ENCODE measurements at places on chromosomes 3 and 15.

GRCh38 chr3:55075846-55076245 lies 148.0 kb upstream of the LRTM1 start:
- DNase-seq: no peak

DNA sequence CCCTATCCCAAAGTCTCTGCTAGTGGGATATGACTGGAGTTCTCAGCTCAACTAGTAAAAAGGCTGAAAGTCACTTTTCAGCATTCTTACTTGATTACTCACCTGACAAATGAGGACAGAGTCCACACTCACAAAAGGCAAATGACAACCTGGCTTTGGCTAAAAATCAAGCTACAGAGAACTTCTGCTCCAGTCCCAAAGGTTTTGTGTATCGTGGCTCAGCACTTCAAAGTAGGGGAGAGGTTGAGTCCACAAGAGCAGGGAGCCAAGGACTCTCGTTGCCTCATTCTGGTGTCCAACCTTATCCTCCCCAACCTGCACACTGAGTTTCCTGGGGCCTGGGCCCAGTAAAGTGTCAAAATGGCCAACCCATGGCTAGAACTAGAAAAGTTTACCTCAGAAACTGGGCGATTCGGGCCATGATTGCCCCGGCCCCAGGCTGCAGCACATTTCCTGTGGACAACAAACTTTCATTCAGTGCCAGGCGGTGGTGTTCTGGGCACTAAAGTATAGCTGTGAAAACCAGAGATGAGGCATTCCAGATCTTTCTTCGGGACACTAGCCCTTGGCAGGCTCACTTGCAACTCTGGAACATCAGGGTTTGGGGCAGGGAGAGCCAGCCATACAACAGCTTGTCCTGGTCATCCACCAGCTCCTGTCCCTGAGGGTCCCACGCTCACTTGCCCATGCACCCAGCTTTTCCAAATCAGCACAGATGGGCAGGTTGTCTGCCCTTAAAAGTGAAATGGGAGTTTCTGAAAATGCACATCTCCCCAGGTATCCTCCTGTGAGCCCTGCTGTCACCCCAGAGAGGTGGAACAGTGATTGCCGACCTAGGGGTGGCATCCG lies 3.1 kb downstream of the ACAA1 start:
- no peak for DNase-seq

DNA sequence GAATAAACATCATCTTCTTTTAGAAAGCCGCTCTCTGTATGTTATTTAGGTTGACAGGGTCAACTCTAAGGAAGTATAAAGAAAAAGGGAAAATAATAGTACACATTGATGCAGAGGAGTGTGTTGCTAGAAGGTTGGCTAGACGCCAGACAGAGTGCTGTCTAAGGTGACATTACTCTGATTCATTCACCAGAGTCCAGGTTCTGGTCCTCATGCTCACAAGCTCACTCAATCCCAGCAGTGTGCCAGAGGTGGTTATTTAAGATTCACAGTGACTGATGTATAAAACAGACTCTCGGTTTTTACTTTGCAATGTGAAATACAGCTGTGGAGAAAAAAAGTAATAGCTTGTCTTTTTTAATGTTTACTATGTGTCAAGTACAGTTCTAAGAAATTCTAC lies 1.7 kb downstream of the CFAP44 start:
- DNase-seq: no peak

DNA sequence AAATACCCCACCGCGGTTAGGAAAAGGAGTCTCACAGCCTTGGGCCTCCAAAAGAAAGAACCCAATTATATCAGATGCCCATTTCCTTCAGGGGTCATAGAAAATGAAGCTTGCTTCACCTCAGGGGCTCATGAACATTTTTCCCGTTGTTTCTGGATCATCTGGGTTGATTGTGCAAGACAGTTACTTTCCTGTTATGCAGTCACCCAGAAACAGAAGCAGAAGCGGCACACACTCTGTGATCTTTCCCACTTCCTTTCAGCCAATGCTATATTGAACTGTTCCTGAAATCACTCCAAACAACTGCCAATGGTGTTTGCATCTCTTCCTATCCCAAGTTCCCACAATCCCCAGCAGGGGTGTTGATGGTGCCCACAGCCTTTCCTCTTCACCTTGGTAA lies 295.6 kb upstream of the RASGRP1 start:
- no peak for DNase-seq

DNA sequence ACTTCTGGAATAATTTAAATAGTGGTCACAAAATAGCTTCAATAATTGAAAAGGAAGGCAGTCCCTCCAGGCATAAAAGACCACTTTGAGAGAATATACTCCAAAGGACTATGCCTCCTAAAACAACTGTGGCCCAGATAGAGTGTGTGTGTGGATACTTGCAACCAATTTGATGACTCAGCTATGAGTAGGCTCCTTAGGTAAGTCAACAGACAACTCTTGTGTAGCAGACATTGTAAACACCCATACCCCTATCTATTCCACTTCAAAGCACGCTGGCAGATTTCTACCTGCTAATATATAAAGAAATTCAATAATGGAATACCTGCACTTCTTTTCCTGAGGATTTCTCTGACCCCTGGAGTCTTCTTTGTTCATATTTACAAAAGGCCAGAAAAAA lies 254.5 kb downstream of the NEK10 start:
- no peak for DNase-seq

Measured in KG1 (cell line).